ENCODE measurements at places on chromosomes 3 and 15. TPM values are rescaled to one million over a fixed set of nuclear protein-coding genes. Genes with fewer than 3 reads are reported as not detected.

The POTEB3 gene
- not detected for polyA plus RNA-seq

The FOXB1 gene
- 0.02 TPM for polyA plus RNA-seq

The XYLB gene
- polyA plus RNA-seq = 0.89 TPM

The PPP1R14D gene
- polyA plus RNA-seq = 0.22 TPM

The CDHR4 gene
- polyA plus RNA-seq = 9.8 TPM

The CPN2 gene
- polyA plus RNA-seq = not detected

The LEKR1 gene
- polyA plus RNA-seq = 0.92 TPM

The KBTBD8 gene
- 0.94 TPM for polyA plus RNA-seq

The ARHGEF26 gene
- polyA plus RNA-seq = 12.3 TPM

The ACAN gene
- polyA plus RNA-seq = 0.79 TPM

The GOLGA6L7 gene
- polyA plus RNA-seq = not detected

Data from lung (tissue), 17 donors.